Stimulated activated CD4-positive, alpha-beta T cell treated with anti-CD3 and anti-CD28 coated beads, Interleukin-2, amount 100 ng/mL, for 4 hours (primary cell): ENCODE measurements at places on chromosomes 7 and 10.

DNA sequence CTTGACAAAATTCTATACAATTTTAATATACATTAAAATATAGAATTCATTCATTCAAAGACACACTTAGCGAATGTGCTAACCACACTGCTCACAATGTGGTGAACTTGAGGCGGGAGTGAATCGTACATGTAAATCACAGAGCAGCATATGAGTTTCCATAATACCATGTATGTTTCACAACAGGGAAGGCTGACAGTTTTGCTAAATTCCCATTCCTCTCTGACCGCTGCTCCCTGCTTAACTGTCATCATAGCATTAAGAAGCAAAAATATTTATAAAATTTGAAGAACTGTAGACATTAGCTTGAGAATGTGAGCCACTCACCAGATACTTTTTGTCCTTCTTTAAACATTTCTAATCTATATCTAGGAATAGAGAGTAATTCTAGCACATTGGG lies 763.3 kb downstream of the MAGI2 start:
- DNase-seq, result no peak

GRCh38 chr7:157910446-157910845 lies 573.6 kb downstream of the DNAJB6 start:
- no peak for DNase-seq

DNA sequence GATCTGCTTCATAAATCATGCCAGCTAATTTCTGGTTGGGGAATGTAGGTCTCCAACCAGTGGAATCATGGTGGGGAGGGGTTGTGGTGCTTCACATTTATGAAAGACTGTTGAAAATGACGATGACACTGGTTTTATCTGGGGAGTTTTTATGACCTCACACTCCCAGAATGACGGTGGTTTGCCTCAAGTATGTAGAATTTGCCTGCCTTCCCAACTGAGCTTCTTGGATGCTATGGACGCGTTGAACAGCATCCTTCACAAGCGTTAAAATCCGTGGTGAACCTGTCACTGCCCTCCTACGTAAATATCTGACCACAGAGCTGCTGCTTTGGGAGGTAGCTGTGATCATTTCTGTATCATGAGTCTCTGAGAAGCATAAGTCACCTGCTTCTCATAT lies 3.3 kb downstream of the INSYN2A start:
- DNase-seq, result no peak

DNA sequence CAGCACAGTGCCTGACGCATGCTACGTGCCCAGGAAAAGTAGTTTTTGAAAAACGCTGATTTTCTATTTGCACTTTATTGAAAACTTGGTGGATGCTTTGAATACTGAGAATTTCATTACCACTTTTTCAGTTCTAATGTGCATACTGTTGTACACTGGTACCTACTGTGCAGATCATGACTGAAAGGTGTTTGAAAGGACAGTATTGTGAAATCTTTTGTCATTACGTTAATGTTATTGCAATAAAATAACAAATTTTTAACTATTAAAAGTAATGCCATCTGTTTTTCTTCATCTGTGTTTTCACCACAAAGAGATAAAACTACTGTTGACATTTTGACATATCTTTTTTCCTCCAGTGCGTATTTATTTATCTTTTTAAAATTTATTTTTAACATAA lies 42.1 kb downstream of the CNNM2 start:
- DNase-seq, result no peak

DNA sequence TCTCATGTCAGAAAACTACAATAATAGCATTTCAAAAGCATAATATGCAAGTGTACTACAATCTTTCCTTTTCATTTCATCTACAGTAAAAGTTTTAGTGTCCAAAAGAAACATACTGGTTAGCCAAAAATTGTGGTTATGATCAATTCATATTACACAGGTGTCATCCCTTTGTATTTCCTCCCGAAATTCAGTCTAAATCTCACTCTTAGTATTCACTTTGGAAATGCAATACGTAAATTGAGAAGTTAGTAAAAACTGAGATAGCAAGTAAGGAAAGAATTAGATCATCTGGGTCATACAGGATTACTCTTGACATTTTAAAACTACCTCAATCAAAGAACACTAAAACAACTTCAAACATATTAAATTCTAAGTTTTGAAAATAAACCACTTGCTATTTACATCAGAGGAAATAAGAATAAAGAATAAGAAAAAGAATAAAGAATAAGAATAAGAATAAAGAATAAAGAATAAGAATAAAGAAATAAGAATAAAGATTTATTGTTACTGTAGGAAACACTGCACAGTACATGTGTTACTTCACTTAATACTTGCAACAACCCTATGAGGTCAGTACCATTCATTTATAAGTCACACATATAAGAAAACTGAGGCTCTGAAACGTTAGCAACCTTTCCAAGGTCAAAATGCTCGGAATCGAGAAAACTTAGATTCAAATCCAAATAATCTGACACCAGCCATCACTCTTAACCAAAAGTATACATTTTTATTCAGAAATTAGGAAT lies 10.5 kb downstream of the SNX13 start:
- no peak for DNase-seq

- DNase-seq, result no peak
Observed at GRCh38 chr7:138992052-138992531, 10.9 kb upstream of the KIAA1549 start.

GRCh38 chr7:155587486-155587885 lies 41.1 kb upstream of the CNPY1 start:
- no peak for DNase-seq

DNA sequence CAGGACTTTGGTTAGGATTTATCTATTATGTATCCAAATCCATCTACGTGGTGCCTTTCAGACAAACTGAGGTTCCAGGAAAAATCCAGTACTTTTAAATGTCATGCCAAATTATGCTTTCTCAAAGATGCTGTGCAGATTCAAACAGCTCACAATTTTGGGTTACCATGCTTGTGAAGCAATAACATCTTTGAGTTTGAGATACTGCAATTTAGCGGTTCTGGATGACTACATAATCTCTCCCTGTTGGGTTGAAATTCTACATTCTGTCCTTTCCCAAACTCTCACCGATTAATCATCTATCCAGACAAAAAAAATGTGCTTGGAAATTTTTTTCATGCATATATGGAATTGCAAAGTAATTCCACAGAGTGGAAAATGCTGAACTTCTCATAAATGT lies 3.5 kb downstream of the RHOBTB1 start:
- no peak for DNase-seq

DNA sequence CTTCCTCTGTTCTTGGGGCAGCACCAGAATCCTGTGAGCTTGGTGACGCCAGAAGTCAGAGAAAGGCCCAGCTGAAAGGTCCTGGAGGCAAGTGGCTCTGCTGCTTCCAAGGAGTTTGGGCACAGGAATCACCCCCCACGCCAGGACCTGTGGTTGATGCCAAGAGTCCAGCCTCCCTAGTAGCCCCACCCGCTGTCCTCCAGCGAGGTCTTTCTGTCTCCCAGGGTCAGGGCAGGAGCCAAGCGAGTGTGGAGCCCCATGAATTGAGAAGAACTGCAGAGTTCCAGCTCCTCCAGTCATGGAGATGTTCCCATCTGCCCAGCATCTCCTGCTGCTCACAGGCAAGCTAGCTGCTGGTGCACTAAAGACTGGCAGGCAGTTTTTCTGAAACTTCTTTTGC lies 631.7 kb upstream of the MGMT start:
- DNase-seq, result no peak

GRCh38 chr10:84344526-84344925 lies 16.1 kb downstream of the CCSER2 start:
- DNase-seq, result no peak
